NCI-H1930 (cell line): ENCODE measurements at places on chromosomes 2 and 18.

DNA sequence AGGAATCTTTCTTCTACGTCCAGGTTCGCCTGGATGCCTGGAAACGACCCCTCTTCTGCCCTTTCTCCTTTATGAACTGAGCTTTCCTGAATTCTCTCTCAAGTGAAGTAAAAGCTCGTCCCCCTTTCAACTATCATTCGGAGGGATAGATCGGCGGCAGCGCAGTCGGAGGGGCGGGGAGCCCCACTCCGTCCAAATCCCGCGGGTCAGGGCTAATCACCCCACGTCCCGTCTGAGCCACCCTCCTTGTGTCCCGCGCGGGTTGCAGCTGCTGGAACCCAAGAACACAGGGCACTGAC is 367 bp downstream of the FBXO48 start:
- DNase-seq, result no peak

DNA sequence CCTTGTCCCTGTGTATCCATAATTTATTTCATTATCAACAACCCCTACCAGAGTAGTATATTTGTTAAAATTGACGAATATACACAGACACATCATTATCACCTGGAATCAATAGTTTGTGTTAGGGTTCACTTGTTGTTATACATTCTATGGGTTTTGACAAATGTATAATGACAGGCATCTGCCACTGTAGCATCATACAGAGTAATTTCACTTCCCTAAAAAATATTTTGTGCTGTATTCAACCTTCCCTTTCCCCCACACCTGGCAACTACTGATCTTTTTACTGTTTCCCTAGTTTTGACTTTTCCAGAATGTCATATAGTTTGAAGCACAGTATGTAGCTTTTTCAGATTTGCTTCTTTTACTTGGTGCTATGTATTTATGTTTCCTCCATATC is 132.0 kb downstream of the ZNF804A start:
- DNase-seq, result no peak

DNA sequence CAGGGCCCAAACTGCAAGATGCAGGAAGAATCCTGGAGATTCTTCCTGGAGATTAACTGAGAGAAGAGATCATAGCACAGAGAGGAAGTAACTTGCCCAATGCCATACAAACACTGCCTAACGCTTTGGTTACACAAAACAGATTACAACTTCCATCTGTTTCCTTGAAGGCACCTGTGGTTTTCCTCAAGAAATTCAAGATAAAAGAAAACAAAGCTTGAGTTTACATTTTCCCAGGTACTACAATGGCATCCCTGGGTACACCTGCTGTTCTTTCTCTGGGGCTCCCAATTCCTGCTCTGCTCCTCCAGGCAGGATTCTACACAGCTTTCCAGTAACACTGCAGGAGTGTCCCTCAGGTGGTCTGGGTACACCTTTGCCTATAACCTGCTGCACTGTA is 781.9 kb upstream of the ID2 start:
- no peak for DNase-seq

- no peak for DNase-seq
Measured at GRCh38 chr18:8750954-8751415, 45.6 kb downstream of the MTCL1 start.

- DNase-seq, result no peak
Measured at GRCh38 chr2:14072338-14072737, 560.2 kb upstream of the LRATD1 start.

- no peak for DNase-seq
Measured at GRCh38 chr2:104289651-104290565, 564.0 kb upstream of the POU3F3 start.

GRCh38 chr2:119311371-119311770 is 55.3 kb downstream of the C2orf76 start:
- DNase-seq, result no peak

DNA sequence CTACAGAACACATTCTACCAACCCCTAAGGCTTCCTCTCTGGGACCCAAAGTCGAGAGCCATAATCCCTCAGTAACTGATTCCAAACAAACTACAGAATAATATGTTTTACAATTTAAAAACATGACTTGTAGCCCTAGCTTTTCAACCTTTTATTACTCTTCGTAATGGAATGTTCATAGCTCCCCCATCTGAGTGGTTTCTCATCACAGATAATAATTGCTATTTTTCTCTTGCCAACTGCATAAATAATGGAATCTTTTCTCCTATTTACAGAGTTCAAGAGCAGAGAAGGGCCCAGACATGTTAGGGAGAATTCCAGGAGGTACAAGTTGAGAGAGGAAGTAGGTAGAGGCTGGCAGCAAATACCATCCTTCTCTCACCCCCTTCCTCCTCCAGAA is 59.9 kb upstream of the CERS6 start:
- DNase-seq, result no peak

GRCh38 chr2:217279140-217279539 is 419.3 kb upstream of the TNP1 start:
- DNase-seq, result no peak

- no peak for DNase-seq
Measured at GRCh38 chr18:21663578-21663977, 41.0 kb downstream of the ABHD3 start.

- no peak for DNase-seq
Measured at GRCh38 chr2:121804340-121804739, 48.9 kb downstream of the TSN start.

GRCh38 chr2:102438111-102438510 is 15.2 kb downstream of the IL18RAP start:
- no peak for DNase-seq

DNA sequence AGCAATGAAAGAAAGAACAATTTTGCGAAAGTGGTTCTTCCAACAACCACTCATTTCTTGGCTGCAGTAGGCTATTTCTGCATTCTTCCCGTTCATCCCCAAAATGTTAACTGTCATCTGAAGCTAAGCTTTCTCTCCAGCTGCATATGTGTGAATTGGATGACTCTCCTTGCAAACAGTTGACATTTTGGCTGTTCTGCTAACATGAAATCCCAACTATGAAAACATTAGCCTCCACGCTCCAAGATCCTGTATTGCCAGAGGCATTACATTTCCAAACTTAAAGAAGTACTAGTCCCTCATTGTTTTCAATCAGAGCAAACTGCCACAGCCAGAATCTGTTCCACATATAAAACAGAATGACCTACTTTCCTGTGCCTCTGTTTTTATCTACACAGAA is 88.5 kb downstream of the TGIF1 start:
- no peak for DNase-seq

- DNase-seq, result no peak
Measured at GRCh38 chr2:48346124-48346536, 183.8 kb upstream of the STON1 start.

GRCh38 chr2:198036029-198036879 is 231.9 kb downstream of the PLCL1 start:
- no peak for DNase-seq

- no peak for DNase-seq
Measured at GRCh38 chr2:191620144-191620543, 57.8 kb upstream of the NABP1 start.

DNA sequence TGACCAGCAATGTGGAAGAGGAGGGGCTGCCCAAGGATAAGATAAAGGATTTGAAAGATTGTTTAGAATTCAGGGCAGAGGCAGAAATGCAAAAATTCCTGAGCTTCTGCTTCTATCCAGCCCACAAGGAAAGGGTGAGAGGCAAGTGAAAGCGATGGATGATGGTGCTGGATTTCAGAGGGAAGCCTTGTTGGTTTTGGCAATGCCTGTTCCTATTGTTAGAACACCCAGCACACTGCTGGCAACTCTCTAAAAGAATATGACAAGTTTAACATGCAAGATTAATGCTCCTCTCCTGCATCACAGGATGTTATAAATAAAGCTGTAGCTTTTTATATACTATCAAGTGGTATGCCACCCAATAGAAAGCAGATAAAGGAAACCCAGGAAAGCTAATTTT is 92.6 kb downstream of the ZNF385B start:
- DNase-seq, result no peak

- DNase-seq, result no peak
Measured at GRCh38 chr18:420661-421246, 79.7 kb downstream of the COLEC12 start.

- no peak for DNase-seq
Measured at GRCh38 chr2:100861340-100861739, 41.4 kb downstream of the NPAS2 start.

DNA sequence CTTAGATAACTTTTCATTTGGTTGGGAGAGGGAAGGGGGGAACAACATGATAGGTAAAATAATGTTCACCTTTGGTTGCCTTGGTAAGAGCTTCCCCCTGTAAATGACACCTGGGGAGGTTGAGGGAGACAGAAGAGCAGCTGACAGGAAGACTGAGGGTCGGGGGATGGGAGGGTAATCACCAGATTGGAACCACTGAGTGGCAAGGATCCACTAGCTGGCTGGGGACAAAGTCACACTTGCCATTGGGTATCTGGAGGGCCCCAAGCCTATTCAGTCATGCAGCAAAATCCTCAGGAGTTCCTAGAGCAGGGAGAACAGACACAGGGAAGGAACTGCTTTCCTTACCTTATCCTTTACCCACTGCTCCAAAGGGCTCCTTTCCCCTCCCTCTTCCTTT is 84.3 kb downstream of the MAPK4 start:
- no peak for DNase-seq

- no peak for DNase-seq
Measured at GRCh38 chr2:111071600-111072171, 49.0 kb upstream of the BCL2L11 start.

DNA sequence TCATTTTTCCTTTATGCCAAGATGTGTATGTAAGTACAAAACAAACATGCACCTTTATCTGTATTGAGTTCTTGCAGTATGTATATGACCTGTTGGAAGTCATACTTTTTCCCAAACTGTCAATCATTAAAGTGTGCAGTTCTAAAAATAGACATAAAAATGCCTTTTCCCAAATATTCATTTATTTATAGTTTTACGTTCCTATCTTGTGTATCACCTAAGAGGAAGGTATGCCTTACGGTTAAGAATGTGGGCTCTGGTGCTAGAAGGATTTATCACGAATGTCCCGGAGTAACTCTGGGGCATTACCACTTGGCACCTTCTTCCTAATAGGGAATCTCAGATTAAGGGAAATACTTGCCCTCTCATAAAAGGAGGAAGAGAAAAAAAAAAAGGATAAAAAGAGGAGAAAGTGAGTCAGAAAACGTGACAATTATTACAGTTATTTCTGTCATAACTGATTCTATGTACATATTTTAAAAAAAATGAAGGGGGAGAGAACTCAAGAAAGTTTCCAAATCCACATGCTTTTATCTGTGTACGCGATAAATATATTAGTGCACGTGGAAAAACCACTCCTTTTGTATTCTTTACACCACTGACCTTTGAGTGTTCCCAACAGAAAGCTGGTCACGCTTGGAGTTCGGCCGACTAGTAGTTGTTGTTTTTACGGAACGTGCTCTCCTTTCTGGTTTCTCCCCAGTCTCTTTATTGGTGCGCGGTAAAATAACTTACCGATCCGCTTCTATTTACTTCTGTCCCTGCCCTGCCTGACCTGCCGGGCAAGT is 721 bp downstream of the MCEE start:
- no peak for DNase-seq

GRCh38 chr2:182048088-182048487 is 62.4 kb downstream of the PPP1R1C start:
- no peak for DNase-seq

GRCh38 chr18:23504720-23505119 is 1.4 kb downstream of the RMC1 start:
- no peak for DNase-seq

GRCh38 chr2:158539176-158540005 is 82.6 kb downstream of the PKP4 start:
- no peak for DNase-seq

GRCh38 chr18:54030434-54030833 is 194.0 kb downstream of the MBD2 start:
- no peak for DNase-seq

DNA sequence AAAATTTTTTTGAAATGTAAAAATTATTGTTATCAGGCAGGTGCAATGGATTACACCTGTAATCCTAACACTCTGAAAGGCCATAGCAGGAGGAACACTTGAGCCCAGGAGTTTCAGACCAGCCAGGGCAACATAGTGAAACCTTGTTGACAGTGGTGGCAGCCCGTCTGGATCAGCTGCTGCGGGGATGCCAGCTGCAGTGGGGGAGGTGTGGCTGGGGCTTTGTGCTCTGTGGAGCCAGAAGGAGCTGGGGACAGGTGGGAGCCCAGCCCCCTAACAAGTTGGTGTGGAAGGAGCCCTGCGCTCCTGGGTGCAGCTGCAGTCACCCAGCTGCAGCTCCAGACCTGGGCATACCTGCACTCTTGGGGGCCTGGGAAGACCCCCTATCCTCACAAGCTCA is 182.4 kb upstream of the MC4R start:
- no peak for DNase-seq

GRCh38 chr18:59729781-59730180 is 32.6 kb upstream of the CCBE1 start:
- no peak for DNase-seq

- DNase-seq, result no peak
Measured at GRCh38 chr2:210611466-210611865, 55.1 kb downstream of the CPS1 start.

DNA sequence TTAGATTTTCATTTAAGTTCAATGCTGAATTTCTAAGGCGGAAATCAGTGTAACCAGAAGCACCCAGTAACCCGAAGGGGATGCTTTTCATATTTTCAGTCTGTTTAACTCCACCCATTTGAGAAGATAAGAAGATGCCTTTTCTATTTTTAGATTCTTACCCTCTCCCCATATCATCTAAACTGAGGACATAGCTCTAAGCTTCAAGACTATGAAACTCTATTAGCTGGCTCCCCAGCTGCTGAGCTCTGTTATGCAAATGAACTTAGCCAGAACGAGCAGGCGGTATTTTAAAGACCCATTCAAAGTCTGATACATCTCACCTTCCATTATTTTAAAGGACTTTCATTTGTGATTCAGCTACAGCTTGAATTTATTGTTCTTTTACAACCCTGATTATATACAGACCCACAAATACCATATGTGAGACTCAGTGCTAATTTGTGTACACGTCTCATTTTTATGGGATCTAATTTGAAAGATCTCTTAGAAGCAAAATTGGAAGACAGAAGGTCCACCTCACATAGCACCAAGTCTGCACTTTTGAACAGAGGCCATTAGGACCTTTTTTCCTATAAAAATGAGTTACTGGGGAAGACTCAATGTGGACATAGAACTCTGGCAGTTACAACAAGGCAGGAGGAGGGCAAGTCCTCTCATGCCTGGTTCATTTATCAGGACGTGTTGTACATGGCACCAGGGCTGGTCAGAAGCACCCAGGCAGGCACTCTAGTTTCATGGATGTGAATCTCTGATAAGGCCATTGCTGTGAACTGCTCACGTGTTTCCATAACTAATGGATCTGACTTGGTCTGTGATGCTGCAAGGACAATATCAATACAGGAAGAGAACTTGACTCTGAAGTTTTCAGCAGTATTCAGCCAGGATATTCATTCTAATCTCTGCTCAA is 16.3 kb downstream of the CDC42EP3 start:
- DNase-seq, result no peak

- DNase-seq, result no peak
Measured at GRCh38 chr2:199457147-199458008, at the start of gene SATB2. Gene SATB2 (minus strand): TSS chr2:199457939. CDS start chr2:199456037, 1,902 bp downstream.

- DNase-seq, result peak; percentile 28
Measured at GRCh38 chr2:180124273-180125139, 117.4 kb upstream of the CWC22 start.

DNA sequence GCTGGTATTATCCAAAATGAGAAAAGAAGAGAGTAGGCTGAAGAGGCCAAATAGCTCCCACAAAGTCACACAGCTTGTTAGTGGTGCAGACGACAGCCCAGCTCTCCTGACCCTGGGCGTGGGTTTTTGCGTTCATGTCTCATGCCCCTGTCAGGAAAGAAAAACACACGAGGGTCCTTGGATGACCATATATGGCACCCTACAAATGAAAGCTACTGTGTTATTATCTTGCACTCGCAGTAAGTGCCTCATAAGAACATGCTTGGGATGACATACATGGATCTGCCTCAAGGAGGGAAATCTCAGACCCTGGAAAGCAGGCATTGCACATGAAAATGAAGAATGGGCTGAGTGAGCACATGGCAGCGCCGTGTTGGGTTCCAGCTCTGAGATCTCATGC is 89.7 kb downstream of the SEMA4F start:
- no peak for DNase-seq
